NCI-H1417 treated with DMSO at 0.1 percent for 48 hours (cell line): ENCODE measurements at places on chromosomes 4 and X.

GRCh38 chrX:96791559-96791958 lies 92.1 kb upstream of the RPA4 start:
- DNase-seq = no peak

- no peak for DNase-seq
Measured at GRCh38 chrX:3192835-3193234, 151.6 kb downstream of the ARSF start.

GRCh38 chr4:48688953-48689352 lies 91.1 kb downstream of the FRYL start:
- no peak for DNase-seq

- DNase-seq = no peak
Measured at GRCh38 chrX:6852869-6853268, 294.6 kb upstream of the STS start.

GRCh38 chr4:136687118-136687517 lies 845.2 kb downstream of the PCDH18 start:
- no peak for DNase-seq

DNA sequence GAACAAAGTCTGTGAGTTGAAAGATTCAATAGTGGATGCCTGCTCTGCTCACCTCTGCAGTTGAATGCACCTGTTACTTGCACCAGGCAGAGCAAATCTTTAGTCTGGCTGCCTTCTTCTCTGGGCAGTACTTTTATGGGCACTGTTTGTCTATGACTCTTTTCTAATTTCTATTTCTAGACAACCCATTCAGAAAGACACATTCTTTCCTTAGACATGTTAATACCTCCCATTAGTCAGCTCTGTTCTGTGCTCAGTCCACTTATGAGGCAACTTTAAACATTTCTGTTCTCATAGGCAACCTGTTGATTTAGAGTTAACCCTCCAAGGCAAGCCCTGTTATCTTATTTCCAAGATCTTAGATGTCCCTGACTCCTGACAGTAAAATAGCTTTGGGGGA lies 108.9 kb downstream of the SYNPO2 start:
- no peak for DNase-seq

- no peak for DNase-seq
Measured at GRCh38 chr4:106430797-106431196, 62.2 kb upstream of the GIMD1 start.

DNA sequence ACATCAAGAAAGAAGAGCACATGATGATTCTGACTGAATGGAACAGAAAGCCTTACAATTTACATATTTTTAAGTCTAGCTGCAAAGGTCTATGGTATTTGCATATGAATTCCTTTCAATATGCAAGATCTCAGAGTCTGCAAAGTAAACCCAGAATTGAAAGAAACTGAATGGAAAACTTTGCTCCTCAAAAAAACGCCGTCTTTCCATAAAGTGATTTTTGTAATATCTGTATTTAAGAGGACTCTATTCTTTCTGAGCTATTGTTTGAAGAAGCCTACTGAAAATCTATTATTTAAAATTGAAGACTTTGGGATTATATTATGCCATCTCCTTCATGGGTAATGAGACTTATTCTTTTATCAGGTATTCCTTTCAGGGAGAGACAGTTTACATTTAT lies 1894.4 kb downstream of the STIM2 start:
- DNase-seq = no peak

DNA sequence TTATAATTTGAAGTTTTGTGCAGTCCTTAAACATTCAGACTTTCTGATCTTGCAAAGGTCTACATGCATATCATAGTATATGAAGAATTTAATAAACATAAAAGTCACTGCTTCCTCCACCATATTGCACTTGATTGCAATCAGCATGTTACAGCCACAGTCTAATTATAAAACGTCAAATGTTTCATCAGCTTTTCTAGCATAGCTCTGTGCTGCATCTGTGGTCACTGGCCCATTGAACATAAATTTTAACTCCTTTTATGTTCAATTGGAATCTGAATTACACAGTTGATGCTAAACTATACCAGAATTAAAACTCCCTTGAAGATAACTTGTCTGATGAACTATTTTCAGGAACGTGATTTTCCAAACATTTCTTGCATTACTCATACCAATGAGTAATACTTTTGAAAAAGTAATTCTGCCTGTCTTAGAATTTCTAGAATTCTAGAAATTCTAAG lies 329.1 kb downstream of the GALNTL6 start:
- DNase-seq = no peak
